ENCODE measurements at places on chromosomes 11 and 22.

- no peak for DNase-seq
Observed at GRCh38 chr11:82930734-82931133, 29.2 kb downstream of the DDIAS start.

GRCh38 chr22:37485395-37486223 lies 575 bp downstream of the MFNG start:
- DNase-seq = no peak

GRCh38 chr11:30741039-30741550 lies 154.9 kb upstream of the MPPED2 start:
- DNase-seq = no peak

- no peak for DNase-seq
Observed at GRCh38 chr11:81787584-81788049, 946.0 kb downstream of the FAM181B start.

GRCh38 chr11:71171576-71171975 lies 80.8 kb downstream of the SHANK2 start:
- no peak for DNase-seq

GRCh38 chr11:62558669-62559068 lies 12.1 kb upstream of the AHNAK start:
- no peak for DNase-seq

- DNase-seq = no peak
Observed at GRCh38 chr11:44760917-44761550, 34.3 kb downstream of the TSPAN18 start.

DNA sequence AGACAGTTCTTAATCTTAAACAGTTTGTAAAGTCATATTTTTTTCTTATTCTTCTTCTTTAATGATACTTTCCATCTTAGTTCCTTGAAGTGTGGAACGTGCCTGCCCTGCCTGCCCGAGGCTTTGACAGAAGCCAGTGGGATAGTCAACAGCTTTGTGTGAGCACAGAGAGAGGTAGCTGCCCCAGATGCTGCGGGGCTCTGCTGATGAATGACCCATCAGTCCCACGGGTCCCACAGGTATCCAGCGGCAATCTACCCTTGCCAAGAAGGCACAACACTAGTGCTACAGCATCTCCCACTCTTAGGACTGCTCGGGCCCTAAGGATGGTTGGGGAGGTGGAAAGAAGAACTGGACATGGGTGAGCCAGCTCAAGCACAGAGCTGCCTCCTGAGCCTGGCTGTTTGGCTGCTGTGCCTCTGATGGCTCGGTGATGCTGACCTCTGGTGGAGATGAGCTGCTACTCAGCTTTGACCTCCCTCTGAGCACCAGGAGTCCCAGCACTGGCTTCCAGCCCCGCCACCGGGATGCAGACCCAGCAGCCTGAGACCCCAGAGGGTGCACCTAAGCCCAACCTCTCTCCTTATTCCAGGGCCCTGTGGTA lies 11.8 kb upstream of the APLNR start:
- DNase-seq = peak; percentile 73

DNA sequence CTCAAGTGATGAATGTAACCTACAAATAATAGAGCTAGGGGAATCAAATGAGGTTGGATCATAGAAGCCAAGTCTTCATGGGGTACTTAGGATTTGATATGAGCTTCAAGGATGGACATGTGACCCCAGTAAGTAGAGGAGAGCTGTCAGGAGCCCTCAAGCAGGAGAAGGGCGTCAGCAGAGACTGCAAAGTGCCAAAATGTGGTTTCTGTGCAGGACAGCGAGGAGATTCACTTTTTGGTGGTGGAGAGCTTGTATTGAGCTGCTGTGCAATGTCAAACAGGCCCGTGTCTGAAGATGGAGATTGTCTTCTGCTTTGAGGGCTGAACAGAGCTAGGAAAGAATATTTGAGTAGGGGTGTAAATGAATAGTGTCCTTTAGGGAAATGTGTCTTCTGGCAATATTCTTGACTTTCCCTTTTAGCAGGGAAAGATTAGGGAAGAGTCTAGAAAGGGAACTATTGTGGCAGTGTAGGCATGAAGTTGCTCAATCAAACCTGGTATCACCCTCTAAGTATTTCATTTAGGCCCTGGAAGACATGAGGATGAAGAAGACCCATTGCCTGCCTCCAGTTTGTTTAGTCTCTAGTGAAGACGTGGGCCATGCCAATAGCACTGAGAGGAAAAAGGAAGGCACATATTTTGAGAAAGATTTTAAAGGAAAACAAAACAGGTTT lies 31.2 kb upstream of the SORL1-AS1 start:
- DNase-seq = no peak

DNA sequence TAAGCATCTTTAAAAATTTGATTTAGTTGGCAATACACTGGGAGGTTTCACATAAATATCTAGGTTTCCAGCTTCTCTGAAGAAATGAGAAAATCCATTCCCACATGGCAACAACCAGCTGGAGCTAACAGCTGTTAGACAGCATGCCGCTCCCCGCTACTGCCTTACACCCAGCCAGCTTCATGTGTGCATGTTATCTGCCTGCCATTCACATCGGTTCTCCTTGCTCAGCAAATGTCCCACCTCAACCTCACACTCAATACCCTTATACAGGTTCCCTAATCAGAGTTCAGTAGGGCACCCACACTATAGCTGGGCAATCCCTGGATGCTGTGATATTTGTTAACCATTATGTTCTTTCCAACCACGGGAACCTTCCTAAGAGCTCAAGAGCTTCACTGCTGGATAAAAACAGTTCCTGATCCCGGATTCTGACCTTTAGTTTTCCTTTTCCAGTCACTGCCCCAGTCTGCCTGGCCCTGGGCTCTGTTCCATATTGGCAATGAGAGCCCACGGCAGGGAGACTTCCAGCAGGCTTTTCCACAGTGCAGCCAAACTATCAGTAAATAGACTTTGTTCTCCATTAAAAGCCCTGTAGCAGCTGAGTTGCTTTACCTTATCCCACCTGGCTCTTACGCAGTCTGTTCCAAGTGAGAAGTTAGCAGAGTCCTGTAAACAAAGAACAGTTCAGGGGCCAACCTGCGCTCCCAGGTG lies 8.6 kb downstream of the RPUSD4 start:
- DNase-seq = no peak

DNA sequence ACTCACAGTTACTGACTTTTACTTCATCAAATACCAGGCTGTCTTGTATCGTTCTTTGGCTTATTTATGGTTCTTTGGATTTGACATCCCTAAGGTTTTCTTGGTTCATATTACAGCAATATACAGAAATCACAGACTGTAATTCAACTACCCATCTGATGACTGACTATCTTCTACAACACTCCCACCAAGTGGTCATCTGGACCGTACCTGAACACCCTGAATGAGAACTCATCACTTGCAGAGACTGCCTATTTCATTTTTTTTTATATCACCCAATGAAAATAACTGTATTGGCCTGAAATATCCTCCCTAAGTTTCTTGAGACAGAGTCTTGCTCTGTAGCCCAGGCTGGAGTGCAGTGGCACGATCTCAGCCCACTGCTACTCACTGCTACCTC lies 9.5 kb upstream of the UPB1 start:
- DNase-seq = no peak

DNA sequence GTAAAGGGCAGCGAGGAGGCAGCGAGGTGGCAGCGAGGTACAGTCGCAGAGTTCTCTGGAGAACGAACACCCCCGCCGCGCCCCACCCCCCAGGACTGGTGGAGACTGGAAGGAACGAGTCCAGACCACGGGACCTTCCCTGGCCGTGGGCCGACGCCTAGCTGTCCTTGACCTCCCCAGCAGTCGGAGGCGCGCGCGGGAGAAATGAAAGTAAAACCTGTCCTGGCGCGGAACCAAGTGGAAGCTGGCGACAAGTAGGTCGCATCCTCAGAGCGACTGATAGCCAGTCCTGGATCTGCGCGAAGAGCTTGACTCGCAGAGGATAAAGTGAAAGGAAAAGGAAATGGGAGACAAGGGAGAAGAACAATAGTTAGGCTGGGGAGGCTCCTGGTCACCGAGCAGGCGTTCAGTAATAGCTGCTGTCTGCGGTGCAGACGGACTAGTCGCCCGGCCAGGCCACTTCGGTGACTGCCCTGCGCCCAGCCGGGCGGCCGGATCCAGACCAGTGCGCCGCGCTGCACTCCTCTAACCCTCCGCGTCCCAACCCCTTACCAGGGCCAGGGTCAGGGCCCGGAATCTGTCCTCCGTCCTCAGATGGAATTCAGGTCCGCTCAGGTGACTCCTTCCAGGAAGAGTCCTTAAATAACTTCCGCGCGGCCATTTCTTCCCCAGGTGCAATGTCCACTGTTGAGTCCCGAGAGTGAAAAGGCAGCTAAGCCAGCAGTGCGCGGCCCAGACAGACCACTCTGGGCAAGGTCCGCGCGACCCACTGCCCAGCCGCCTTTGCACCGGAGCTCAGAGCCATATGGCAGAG lies 1.9 kb upstream of the ADM start:
- peak; percentile 84 for DNase-seq

DNA sequence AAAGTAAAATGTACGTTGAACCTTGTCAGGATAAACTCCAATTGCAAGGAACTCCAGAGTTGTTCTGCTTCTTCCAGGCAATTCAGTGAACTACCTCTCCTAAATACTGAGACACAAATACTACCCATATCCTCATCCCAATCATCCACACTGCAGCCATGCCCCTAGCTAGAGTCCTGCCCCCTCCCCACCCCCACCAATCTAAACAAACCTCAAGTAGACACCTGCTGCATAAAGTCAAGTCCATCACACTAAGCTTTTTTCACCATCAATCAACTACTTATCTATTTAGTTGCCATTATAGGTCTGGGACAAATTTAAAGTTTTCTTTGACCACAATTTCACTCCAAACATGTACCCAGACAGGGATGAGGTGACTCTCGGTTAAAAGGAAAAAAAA lies 93.2 kb upstream of the APOA1 start:
- DNase-seq = no peak

DNA sequence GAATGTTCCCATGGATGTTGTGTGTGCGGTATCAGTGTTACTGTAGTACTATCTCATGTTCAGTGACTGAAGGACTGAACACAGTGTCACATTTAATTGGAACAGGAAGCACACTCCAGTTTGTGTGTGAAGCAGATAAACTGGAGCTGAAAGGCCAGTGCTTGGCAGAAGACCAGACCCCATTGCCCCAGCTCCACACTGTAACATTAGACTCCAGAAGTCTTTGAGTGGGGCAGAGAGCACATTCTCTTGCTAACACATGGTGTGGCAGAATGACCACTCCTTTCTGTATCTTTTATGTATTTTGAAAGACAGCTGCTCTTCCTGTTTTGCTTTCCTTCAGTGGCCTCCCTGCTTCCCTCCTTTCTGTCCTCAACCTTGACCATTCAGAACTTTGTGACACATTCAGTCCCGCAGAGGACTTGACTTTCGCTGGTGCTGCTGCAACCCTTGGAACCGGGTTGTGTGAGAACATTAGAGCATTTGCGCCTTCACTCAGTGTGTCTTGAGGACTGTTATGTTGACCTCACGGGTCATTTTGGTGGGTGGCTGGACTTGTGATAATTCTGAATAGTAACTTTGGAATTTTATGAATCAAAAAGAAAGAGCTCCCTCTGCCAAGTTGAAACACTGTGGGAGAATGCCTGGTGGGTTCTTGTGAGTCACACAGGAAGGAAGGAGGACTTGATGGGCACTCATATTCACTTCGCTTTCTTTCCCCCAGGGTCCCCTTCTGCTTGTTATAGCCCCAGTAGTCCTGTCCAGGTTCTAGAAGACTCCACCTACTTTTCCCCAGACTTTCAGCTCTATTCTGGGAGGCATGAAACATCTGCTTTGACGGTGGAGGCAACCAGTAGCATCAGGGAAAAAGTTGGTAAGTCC lies 26.4 kb downstream of the AMOTL1 start:
- peak; percentile 59 for DNase-seq

DNA sequence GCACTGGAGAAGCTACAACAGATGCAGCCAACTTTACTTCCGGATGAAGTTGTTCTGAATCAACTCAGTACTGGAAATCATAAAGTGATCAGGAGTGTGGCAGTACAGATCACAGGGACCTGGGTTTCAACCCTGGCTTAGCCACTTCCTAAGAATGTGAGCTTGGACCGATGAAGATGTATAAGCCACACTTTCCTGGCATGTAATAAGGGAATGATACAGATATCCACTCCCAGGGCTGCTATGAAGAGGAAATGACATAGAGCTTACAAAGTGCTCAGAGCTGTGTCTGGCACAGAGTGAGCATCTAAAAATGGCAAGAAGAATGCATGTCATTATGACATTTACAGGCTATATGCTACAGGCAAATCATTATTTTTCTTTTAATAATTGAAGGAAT lies 378.7 kb downstream of the NTM start:
- peak; percentile 26 for DNase-seq

GRCh38 chr22:23132376-23133091 lies 9.3 kb downstream of the RSPH14 start:
- no peak for DNase-seq

GRCh38 chr11:6674862-6675261 lies 8.3 kb downstream of the MRPL17 start:
- DNase-seq = no peak

GRCh38 chr11:43894546-43894945 lies 13.9 kb downstream of the ALKBH3 start:
- no peak for DNase-seq

DNA sequence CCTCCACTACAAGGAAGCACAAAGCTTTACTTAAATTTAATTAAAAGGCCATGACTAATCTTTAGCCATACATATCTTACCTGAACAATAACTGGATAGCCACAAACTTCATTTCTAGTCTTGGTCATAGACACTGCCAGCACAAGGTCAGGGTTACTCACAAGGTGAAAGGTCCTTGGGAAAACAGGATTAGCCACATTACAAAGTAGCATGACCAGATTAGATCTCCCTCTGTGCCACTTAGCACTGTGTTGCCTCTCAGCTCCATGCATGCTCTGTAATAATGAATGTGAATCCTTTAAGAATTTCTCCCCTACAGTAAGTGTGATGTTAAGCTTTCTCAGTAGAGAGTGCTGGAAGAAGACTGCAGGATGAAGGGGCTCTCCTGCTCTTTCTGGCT lies 325.1 kb upstream of the MPPED2 start:
- no peak for DNase-seq

- DNase-seq = no peak
Observed at GRCh38 chr11:47278058-47278457, 8.1 kb downstream of the MADD start.

DNA sequence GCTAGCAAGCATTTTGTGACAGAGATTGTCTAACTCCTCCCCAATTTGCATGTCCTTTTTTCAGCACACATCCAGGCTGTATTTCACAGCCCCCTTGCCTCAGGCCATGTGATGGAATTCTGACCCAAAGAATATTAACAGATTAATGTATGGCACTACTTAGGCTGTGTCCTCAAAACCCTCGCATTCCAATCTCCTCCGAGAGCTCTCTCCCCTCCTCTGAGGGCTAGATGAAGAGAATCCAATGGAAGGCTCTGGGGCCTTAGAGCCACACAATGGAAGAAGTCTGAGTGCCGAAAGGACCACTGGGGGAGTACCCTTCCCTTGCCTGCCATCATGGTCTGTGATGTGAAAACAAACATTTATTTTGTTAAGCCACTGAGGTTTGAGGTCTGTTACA lies 13.7 kb upstream of the NNMT start:
- DNase-seq = no peak

- no peak for DNase-seq
Observed at GRCh38 chr11:74232311-74232950, 61.3 kb downstream of the PPME1 start.

GRCh38 chr22:37419969-37420685 lies 7.2 kb downstream of the ELFN2 start:
- DNase-seq = no peak
